ENCODE measurements at places on chromosomes 13 and 19.

- DNase-seq, result no peak
These were observed 2.9 kb downstream of the MYBPC2 start for GRCh38 chr19:50435627-50436026.

DNA sequence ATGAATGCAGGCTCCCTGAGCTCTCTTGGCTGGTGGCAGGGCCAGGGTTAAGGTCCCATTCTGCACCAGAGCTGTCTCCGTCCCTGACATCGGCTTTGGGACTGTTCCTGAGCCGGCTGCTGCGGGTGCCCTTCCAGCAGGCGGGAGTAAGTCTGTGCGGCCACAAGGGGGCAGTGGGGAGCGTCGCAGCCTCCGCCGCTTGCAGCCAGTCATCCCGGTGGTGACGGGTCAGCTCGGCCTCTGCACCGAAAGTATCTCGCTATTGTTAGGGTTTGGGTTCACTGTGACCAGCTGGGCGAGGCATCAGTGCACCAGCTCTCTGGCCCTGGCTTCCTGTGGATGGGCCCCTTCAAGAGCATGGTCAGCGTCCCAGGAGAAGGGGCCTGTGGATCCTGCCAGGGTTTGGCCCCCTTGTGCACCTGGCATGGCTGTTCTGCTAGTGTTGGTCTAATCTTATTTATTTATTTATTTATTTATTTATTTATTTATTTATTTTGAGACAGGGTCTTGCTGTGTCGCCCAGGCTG lies 15.1 kb downstream of the NDUFB7 start:
- peak; percentile 52 for DNase-seq

DNA sequence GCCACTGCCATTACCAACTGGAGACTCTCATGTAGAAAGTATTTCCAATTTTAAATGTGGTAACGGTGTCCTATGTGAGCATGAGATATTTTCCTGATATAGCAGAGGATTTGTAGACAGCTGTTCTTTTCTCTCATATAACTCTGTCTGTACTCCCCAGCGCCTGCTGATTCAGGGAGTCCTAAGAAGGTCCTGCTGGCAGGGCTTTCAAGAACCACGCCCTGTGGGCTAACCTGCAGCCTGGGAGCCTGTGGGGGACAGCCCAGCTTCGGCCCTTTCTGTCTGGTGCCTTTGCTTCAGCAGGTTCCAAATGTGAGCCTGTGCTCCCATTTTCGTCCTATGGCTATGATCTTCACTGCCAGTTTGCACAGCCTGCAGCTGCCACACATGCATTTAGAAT lies 316.8 kb downstream of the ATP8A2 start:
- no peak for DNase-seq

GRCh38 chr13:36105726-36106125 lies 25.5 kb downstream of the DCLK1 start:
- no peak for DNase-seq

GRCh38 chr13:45700971-45701900 lies 884 bp upstream of the CBY2 start:
- no peak for DNase-seq

- DNase-seq, result no peak
These were observed 25.5 kb upstream of the SLC1A5 start for GRCh38 chr19:46813839-46814358.

DNA sequence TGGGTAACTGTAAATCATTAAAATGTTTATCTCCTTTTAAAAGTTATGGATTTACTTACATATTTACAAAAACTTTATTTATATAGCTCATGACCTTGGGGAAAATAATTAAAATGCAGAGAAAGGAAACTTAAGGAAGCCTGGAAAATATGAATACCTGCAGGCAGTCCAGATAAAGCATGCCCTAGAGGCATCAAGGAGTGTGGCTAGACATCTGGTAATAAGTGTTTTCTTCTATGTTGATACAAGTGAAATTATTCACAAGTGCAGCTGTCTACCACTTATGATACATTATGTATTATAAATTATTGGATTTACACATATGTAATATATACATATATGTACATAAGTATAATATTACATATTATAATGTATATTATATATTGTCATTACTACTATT lies 207.9 kb downstream of the LMO7 start:
- DNase-seq, result no peak

DNA sequence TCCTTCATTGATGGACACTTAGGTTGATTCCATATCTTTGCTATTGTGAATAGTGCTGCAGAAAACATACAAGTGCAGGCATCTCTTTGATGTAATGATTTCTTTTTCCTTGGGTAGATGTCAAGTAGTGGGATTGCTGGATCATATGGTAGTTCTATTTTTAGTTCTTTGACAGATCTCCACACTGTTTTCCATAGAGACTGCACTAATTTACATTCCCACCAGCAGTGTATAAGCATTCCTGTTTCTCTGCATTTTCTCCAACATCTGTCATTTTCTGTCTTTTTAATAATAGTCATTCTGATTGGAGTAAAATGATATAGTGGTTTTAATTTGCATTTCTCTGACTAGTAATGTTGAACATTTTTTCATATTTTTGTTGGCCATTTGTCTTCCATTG lies 116.7 kb downstream of the LMO7 start:
- no peak for DNase-seq

GRCh38 chr13:39938596-39938995 lies 283.1 kb downstream of the COG6 start:
- DNase-seq, result no peak

- no peak for DNase-seq
These were observed 14.4 kb upstream of the SYCN start for GRCh38 chr19:39218230-39219007.

All from central memory CD4-positive, alpha-beta T cell (primary cell).